ENCODE measurements at places on chromosomes 12 and 14.

GRCh38 chr12:31230004-31230403 is 95.9 kb downstream of the SINHCAF start:
- DNase-seq = no peak

DNA sequence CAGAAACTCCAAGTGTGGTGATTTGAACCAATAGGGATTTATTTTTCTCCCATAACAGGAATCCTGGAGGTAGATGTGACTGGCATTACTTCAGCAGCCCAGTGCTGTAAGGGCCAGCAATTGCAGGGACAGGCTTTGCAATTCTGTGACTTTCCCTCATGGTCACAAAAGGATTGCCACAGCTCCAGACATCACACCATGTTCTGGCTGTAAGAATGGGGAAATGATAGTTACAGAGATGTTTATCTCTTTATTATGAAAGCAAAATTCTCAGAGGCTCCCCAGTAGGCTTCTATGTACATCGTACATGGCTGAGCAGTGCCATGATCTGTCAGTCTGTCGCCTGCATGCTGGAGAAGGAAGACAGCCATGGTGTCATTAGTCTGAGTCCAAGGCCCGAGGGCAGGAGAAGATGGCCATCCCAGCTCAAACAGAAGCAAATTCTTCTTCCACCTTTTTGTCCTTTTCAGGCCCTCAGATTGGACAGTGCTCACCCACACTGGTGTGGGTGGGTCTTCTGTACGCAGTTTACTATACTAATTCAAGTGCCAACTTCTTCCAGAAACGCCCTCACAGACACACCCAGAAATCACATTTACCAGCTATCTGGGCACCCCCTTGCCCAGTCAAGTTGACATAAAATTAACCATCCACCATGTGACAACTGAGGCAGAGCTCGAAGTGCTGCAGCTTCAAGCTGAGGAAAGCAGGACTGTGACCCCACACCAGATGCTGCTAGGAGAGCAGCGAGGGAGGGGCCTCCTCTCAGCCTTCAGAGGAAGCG is 17.2 kb downstream of the ZBTB42 start:
- peak; percentile 5 for DNase-seq

DNA sequence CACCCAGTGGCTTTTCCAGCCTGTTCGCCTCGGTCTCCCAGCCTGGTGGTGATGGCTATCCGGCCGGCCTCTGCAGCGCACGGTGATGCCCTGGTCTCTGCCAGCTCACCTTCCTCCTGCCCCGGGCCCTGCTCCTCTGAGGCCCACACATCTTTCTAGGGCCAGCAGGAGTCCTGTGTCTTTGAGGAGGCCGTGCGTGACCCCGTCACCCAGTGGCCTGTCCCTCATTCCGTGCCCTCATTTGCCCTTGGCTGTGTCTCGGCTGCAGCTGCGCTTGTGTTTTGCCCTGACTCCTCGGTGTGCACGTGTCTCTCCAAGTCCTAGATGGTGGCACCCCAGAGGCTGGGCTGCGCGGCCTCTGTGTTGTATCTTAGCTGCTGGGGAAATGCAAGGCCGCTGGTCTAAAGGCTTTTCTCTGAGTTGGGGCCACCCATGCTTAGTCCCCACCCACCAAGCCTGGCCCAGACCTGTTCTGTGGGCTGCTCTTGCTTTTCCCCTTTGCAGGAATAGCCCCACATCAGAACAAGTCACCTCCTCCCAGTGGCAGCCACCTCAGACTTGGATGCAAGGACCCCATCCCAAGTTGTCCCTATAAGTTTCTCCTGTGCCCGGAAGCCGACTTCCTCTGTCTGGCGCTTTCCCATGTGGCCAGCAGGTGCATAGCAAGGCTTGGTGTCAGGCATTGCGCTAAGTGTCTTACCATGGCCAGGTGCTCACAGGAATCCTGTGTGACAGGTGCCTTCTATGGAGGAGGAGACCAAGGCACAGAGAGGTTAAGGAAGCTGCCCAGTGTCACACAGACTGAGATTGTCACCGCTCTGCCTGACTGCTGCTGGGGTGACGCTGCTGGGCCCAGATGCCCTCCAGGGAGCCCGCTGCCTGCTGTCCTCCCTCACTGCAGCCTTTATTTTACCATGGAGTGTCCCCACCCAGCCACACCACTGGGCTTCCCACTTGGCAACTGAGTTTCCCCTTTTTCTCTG is 64.5 kb downstream of the TSPAN9 start:
- no peak for DNase-seq

GRCh38 chr12:53221203-53222080 is 10.6 kb downstream of the RARG start:
- DNase-seq = peak; percentile 80

GRCh38 chr12:72285861-72286260 is 13.7 kb downstream of the TRHDE start:
- no peak for DNase-seq

- no peak for DNase-seq
These were observed at the start of gene GSC for GRCh38 chr14:94769391-94770250. Gene GSC (minus strand): TSS chr14:94770113. CDS start chr14:94770015, 98 bp downstream.

DNA sequence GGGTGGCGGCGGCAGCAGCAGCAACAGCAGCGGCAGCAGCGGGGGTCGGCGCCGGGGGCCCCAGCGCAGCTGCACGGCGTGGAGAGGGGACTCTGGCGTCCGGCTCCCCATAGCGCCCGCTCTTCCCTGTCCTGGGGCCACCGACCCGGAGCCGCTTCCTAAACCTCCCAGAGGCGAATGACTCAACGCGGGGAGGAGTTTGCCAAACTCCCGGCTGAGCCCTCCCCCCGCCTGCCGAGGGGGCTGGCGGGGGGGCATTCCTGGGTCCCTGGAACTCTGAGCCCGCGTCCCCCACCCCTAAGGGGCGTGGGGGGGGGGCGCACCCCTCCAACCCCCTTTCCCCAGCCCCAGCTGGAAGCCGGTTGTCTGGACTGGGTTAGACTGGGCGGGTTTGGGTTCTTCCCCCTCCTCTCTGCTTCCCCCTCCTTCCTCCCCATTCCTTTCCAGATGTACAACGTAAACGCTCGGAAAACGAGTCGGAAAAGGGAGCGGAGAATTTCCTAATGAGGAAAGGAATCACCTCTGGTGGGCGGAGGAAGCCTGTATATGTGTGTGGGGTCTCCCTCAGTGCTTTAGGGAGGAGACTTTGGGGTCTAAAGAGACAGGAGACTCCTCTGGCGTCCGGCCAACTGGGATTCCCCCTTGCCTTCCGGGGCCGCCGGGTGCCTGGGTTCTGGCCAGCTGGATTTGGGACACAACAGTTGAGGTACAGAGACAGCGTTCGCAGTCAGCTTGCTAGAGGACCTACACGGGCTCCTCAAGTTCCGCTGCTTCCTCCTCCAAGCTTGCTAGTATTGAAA is at the start of gene ITGA5:
TSS of gene ITGA5 (minus strand) at position 179 of the 800 bp plus-strand sequence. CDS start at position 111, 68 bp downstream.
- peak; percentile 87 for DNase-seq

GRCh38 chr14:91378930-91379578 is 38.6 kb downstream of the CCDC88C start:
- no peak for DNase-seq

DNA sequence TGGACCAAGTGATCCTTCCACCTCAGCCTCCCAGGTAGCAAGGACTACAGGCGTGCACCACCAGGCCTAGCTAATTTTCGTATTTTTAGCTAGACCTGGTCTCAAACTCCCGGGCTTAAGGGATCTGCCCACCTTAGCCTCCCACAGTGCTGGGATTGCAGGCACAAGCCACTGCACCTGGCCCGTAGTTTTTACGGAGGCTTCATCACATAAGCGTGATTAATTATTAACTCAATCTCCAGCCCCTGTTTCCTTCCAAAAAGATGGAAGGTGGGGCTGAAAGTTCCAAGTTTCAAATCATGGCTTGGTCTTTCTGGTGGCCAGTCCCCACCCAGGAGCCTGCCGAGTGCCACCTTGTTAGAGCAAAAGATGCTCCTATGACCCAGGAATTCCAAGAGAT is 22.5 kb upstream of the HIF1A start:
- no peak for DNase-seq

DNA sequence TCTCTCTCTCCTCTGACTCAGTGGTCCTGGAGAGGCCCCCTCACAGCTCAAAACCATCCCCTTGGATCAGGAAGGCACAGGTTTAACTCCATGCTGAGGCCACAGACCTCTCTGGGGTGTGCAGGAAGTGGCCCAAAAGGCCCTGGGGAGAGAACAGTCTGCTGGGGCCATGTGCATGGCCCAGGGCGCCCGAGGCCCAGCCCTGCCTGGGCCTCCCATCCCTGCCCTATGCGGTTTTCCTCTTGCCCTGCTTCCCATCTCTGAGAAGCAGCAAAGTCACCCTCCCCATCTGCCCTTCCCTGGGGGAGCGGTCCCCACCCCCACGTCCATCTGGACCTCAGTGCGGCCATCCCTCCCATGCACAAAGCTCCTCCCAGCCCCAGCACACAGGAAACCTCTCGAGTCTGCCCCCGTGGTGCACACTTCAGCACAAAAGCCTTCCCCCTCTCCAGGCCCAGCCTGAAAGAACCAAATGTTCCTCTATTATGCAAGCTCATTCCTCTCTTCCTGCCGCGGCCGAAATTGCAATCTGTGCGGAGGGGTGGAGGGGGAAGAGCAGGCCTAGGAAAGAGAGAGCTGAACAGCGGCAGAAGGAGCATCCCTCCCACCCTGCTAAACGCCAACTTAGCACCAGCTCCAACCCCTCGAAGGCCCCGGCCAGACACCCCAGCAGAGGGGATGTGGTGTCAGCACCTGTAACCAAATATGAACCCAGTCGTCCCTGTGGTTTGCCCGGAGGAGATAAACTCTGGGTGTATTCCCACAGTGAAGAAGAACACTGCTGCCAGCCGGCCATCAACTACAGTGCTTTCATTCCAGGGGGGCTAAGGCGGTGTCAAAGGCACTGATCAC is 108.5 kb downstream of the SCARB1 start:
- peak; percentile 79 for DNase-seq

DNA sequence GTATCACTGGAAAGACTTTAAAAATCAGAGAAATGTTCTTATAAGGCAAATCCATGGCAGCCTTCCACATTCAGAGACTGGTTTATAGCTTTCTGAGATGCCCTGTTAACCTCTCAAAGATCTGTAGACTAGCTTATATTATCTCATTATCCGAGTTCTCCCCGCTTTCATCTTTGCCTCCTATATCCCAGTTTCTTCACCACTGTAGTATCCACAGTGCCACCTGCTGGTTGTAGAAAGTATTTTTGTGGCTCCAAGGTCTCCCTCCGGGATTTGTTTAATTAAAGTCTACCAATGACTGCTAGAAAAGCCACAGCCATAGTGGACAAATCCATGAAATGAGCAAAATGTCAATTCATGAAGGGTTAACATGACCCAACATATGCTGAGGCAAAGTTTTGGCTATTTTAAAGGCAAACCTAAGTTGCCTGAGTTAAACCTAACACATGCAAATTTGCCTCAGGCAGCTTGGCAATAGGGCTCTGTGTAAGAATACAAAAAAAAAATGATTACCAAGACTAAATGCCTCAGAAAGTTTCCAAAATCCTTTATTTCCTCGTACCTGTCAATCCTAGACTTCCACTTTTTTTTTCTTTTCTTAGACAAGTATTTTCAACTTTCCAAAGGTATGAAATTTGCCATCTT is 218.8 kb upstream of the BMP4 start:
- peak; percentile 74 for DNase-seq

DNA sequence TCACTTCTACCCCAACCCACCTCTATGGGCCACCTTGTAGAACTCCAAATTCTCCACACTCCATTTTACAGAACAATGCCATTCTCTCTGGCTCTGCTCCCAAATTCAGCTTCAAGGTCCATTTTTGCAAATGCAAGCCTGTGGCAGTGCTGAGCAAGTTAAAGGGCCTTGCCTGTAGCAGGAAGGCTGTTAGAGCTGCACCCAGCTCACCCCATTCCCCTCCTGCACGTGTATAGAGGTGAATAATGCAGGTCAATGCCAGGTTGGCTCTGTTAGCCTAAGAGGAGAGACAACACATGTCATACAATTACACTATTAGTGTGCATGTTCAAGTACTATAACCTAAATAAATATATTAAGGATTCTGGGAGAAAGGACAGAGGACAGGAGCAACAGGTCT is 120.4 kb downstream of the TBX5 start:
- DNase-seq = no peak

- DNase-seq = no peak
These were observed 23.4 kb downstream of the KIF26A start for GRCh38 chr14:104161602-104162367.

DNA sequence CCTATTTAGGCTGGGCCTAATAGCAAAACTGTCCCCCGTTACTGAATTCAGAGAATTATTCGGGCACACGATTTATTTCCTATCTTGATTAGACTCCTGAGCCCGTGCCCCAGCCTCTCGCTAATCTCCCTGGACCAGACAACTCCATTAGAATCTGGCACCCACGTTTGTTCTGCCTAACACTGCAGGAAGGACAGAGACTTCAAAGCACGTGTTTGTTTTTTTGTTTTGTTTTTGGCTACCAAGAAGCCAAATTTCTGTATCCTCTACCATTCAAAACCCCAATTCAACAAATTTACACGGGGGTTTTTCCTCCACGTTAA is 4.8 kb downstream of the USP44 start:
- DNase-seq = no peak

DNA sequence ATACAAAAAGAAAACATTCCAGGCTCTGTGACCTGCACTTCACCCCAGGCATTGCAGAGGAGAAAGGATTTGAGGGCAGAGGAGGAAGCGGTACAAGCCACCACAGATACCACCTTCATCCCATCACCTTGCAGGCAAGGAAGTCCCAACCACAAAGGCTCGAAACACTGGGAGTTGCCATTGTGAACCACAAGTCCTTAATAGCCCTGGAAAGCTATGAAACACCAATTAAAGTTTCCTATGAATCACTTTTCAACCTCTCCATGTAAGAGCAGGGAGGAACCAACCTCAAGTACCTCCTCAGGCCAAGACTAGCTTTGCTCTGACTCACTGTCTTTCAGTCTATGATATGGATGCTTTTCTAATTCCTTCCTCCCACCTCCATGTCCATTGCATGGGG is 27.0 kb downstream of the MAP3K9 start:
- DNase-seq = no peak

DNA sequence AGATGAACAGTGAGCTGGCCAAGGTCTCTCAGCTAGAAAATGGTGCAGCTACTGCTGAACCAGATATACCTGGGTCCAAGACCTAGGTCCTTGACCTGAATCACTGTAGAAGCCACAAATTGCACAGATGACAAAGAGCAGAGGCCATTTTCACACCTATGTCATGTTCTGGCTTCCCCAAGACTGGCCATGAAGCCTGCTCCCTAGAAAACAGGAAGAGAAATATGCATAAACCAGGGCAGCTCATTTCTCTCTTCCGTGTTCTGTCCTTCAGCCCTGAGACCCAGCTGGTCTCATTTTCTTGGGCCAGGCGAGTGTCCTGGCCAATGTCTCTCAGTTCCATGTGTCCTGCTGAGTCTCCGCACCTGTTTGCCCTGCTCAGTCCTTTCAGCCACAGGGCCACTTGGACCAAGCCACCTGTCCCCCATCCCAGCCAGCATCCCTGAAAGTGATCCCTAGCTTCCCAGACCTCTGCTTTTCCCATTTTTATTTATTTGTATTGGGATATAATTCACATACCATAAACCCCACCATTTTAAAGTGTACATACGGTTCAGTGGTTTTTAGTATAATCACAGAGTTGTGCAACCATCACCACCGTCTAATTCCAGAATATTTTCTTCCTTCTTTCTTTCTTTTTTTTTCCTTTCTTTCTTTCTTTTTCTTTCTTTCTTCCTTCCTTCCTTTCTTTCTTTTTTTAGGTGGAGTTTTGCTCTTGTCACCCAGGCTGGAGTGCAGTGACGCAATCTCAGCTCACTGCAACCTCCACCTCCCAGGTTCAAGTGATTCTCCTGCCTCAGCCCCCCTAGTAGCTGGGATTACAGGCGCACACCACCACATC is 27.0 kb downstream of the P2RX7 start:
- DNase-seq = no peak

GRCh38 chr12:110093631-110094311 is 30.4 kb upstream of the IFT81 start:
- no peak for DNase-seq
